ENCODE measurements at places on chromosomes 4 and X.

GRCh38 chr4:158315706-158316105, 105.4 kb downstream of the TMEM144 start:
- DNase-seq: peak; percentile 89

DNA sequence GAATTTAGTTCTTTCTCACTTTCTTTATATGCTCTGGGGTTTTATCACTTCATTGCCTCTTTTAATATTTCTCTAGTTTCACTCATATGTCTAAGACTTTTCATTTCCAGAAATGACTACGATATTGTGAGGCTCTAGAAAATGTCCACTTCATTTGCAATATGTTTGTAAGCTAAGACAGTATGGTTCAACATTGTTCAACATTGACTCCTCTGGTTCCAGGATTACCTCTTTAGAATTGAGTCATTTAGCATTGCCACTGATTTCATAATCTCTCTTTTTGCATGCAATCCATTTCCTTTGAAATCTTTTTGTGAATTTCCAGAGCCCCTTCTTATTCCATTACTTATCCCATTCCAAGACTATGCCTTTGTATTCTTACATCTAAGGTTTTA, 32.3 kb downstream of the BBS12 start:
- DNase-seq: no peak

GRCh38 chr4:86354390-86354789, 5.5 kb downstream of the MAPK10 start:
- no peak for DNase-seq

GRCh38 chr4:73414936-73415271, 10.8 kb downstream of the ALB start:
- DNase-seq: no peak

GRCh38 chr4:1749370-1749769, 28.0 kb downstream of the TACC3 start:
- DNase-seq: no peak

DNA sequence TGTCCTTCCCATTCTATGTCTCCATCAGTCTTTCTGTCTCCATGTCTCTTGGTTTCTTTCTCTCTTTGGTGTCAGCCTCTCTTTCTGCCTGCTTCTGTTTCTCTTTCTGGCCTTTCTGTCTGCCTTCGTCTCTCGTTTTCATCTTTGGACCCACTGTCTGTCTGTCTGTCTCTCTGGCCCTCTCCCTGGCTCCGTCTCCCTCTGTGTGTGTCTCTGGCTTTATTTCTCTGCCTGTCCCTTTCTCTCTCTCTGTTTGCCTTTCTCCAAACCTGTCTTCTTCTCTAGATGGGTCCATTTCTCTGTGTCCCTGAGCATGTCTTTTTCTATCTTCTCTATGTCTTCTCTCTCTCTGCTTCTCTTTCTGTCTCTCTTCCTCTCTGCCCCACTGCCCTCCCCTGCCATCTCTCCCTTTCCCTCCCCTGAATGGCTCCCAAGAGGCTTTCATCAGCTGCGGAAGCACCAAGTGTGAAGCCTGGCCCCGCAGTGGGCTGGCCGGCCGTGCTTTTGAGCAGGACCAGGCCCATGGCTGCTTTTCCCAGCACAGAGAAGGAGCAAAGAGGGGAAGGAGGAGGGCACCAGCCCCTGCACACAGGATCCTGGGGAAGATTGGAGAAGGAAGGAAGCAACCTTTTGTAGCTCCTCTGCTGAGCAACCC, 57.4 kb downstream of the PJA1 start:
- DNase-seq: no peak

DNA sequence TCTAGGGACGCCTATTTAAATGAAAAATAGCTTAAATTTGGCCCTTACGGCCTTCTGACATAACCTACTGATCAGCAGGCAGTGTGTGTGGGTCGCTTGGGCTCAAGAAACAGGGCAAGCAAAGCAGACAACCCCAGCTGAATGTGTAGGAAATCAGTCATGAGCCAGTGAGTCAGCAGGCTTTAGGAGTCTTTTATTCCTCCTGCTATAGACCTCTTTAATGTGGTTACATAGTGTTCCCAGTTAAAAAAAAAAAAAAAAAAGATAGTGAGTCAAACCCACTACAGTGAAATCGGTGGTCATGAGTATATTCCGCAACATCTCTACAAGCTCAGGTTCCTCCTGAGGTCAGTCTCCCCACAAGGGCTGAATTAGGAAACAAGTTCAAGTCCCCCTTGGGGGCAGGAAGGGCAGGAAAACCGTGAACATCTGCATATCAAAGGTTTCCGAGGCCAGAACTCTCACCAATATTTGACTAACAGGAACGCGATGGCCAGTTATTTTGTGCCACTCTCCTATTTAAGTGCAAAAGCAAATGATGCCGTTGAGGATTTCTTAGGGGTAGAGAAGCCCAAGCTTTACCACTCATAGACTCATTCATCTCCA, 32.7 kb downstream of the ACSL1 start:
- DNase-seq: peak; percentile 92

- no peak for DNase-seq
These were observed 125.2 kb downstream of the NEXMIF start for GRCh38 chrX:74800062-74800461.

GRCh38 chr4:14848229-14848628, 154.1 kb upstream of the CPEB2 start:
- no peak for DNase-seq

DNA sequence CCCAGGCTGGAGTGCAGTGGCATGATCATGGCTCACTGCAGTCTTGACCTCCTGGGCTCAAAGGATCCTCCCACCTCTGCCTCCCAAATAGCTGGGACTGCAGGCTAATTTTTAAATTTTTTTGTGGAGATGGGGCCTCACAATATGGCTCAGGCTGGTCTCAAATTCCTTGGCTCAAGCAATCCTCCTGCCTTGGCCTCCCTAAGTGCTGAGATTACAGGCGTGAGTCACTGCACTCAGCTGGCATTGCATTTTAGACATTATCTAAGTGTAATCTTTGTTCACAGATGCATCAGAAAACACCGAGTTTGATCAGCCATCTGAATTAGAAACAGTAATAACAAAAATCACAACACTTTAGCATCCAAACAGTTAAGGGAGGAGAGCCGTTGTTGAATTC, 53.4 kb upstream of the CBR4 start:
- no peak for DNase-seq

- DNase-seq: no peak
These were observed 39.6 kb downstream of the FNIP2 start for GRCh38 chr4:158808399-158808798.

- peak; percentile 35 for DNase-seq
These were observed 347.4 kb upstream of the FGF13 start for GRCh38 chrX:139058831-139059495.

- no peak for DNase-seq
These were observed 28.8 kb upstream of the NSUN7 start for GRCh38 chr4:40720916-40721315.

- DNase-seq: no peak
These were observed 35.7 kb upstream of the ANK2 start for GRCh38 chr4:113013751-113014150.

- no peak for DNase-seq
These were observed 204.7 kb upstream of the STK26 start for GRCh38 chrX:131818297-131818936.

- no peak for DNase-seq
These were observed 30.6 kb downstream of the GUCY1B1 start for GRCh38 chr4:155789391-155789790.

DNA sequence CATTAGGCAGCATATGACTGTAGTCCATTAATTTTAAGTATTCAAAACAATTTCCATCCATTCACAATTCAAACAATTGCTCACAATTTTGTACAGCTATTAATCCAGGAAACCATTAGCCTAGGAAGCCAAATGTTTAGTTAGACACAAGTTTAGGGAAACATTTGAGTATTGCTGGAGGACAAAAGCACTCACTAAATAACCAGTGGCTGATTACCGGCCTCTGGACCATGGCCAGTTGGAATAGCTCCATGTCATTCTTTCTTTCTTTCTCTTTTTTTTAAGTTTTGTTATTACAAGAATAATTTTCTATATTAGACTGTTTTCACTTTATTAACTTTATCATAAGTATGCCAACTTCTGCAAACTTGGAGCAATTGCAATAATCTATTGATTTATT, 31.3 kb downstream of the TRIML2 start:
- DNase-seq: no peak

GRCh38 chr4:85717847-85718246, 242.9 kb downstream of the ARHGAP24 start:
- DNase-seq: no peak

- DNase-seq: no peak
These were observed 4.7 kb downstream of the KCND1 start for GRCh38 chrX:48966796-48967579.

- DNase-seq: no peak
These were observed 20.5 kb downstream of the SPIN4 start for GRCh38 chrX:63330681-63331080.

DNA sequence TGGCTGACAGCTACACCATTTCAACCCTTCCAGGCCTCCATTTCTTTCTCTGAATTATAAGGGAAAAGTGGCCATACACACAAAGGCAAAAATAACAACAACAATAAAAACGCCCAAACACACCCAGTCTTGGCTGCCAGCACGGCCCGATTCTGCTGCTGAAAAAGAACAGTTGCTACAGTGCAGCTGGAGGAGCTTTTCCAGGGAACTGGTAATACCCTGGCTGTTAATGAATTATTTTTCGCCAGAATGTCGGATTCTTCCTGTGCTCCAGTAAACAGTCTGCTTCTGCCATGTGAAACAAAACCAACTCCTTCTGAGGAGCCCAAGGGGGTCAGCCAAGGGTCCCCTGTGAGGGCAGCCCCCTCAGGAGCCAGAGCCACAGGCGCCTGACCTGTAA, 6.6 kb downstream of the RAI2 start:
- no peak for DNase-seq

- no peak for DNase-seq
These were observed 358.4 kb upstream of the CXorf51B start for GRCh38 chrX:146451136-146451535.

DNA sequence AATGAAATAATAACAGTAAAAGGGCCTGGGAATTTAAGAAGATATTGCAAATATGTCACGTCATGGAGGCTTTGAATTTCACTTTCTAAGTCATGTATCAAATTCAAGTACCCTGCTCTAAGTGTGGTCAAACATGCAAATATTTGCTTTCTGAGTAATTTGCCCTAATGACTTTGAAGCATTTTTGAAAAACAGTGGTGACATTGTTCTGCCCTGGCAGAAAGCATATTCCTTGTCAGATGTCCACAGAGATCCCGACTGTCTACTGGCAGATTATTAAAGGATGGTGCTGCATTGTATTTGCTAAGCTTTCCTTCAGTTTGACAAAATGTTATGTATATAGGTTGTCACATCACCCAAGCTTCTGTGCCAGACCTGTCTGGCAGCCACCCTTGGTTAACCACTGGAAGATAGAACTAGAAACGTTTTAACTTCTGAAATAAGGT, 92.5 kb downstream of the ANK2 start:
- DNase-seq: peak; percentile 46

DNA sequence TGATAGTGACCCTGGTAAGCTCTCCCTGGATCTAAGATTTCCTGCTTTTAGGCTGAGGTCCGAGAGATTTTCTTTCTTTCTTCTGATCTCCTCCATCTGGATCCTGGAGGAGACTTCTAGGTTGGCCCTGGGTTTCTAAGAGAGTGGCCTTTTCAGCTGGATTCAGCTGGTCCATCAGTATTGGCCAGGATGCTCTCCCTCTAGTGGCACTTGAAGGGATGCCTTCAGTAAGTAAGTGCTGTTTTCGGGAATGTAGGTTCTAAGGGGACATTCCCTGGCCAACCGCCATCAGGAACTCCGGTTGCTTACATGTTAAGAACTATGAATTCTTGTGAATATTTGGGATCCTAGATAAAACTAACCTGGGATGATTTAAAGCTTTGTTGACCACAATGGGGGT, 56.9 kb downstream of the SERTM2 start:
- DNase-seq: no peak

- DNase-seq: no peak
These were observed 113.5 kb downstream of the DHX15 start for GRCh38 chr4:24470666-24471485.

DNA sequence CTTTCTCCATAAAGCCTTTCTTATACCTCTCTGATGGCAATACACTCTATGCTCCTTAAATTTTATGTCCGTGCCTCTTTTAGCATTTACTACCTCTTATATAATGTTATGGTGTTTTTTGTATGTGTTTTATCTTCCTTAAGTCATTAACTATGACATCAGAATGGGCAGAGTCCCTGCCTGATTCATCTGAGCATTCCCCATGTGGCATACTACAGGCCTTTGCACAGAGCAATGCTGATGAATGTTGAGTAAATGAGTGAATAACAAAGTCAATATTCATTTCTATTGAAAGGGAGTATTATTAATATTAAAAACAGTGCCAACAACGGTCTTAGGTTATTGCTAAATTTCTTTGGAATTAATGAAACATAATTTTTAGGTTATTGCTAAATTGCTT, 18.8 kb upstream of the RPS6KA3 start:
- DNase-seq: no peak

- DNase-seq: no peak
These were observed 556 bp upstream of the SMARCA5 start for GRCh38 chr4:143512978-143513313.

DNA sequence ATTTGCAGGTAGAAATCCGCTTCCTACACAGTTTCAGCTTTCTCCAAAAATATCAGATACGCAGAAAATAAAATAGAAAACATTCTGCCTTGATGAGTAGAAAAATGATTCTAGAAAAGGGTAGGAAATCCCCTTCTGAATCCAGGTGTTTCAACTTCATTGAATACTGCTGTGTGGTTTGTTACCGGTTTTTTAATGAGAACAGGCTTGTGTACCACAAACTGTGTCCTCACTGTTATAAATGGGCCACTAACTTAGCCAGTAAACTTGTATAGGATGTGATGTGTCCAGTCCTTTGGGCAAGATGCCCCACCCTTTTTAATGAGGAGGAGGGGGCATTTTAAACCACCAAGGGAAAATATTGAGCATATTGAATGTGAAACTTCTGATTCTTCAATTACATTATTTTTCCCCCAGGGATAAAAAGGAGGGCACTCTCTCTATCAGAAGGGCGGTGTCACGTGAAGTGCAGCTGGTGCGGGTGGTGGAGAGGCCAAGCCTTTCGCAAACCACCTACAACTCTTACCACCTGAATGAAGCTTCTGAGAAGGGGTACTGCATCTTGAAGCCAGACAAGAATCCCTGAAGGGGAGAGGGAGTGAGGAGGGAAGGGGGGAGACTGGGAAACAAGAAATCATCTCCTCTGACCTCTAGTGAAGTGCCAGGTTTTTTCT, 4.5 kb downstream of the CXXC4 start:
- DNase-seq: no peak

GRCh38 chr4:151313306-151314009, 11.9 kb downstream of the SH3D19 start:
- DNase-seq: no peak

- DNase-seq: no peak
These were observed 18.5 kb downstream of the SUV39H1 start for GRCh38 chrX:48715072-48715471.

- no peak for DNase-seq
These were observed 1892.3 kb upstream of the PCDH7 start for GRCh38 chr4:28827866-28828265.

GRCh38 chr4:24473309-24473721, 111.0 kb downstream of the DHX15 start:
- no peak for DNase-seq

Measured in non-pigmented ciliary epithelial cell (primary cell).